Epithelial cell of alveolus of lung (primary cell): ENCODE measurements at places on chromosomes 11 and 22. TPM values are rescaled to one million over a fixed set of nuclear protein-coding genes. Genes with fewer than 3 reads are reported as not detected.

FGF4 gene
- not detected in 2 replicates for total RNA-seq

DTX4 gene
- 2.3 and 5.7 TPM in 2 replicates for total RNA-seq

RAPSN gene
- total RNA-seq = 3.6 TPM in 1 of 2 replicates, not detected in the other

FOLR2 gene
- not detected in 2 replicates for total RNA-seq

BATF2 gene
- total RNA-seq = 1.8 and 3.2 TPM in 2 replicates

CDON gene
- 1.3 and 12.1 TPM in 2 replicates for total RNA-seq

OR8B12 gene
- not detected in 2 replicates for total RNA-seq

ZNF280B gene
- total RNA-seq = 0.72 and 1.8 TPM in 2 replicates

OR4A16 gene
- total RNA-seq = not detected in 2 replicates

NCAPH2 gene
- total RNA-seq = 16.0 and 60.0 TPM in 2 replicates

HOATZ gene
- under 0.01 TPM in 1 of 2 replicates, not detected in the other for total RNA-seq

ISX gene
- not detected in 2 replicates for total RNA-seq

C1QTNF6 gene
- 10.7 and 24.8 TPM in 2 replicates for total RNA-seq

HBG1 gene
- not detected in 2 replicates for total RNA-seq

OR8K1 gene
- not detected in 2 replicates for total RNA-seq

INS gene
- total RNA-seq = not detected in 2 replicates

SCT gene
- total RNA-seq = not detected in 2 replicates

SYT12 gene
- 0.08 and 3.4 TPM in 2 replicates for total RNA-seq

CREB3L1 gene
- 37.4 and 41.9 TPM in 2 replicates for total RNA-seq

OR5P2 gene
- total RNA-seq = not detected in 2 replicates

LINC01488 gene
- not detected in 2 replicates for total RNA-seq

LARGE2 gene
- 0.24 and 0.52 TPM in 2 replicates for total RNA-seq

TRIM77 gene
- not detected in 2 replicates for total RNA-seq

SSTR3 gene
- under 0.01 TPM in 1 of 2 replicates, not detected in the other for total RNA-seq

ASRGL1 gene
- total RNA-seq = 1.8 TPM in 1 of 2 replicates, not detected in the other

TESMIN gene
- total RNA-seq = 1.3 TPM in 2 replicates

VSIG10L2 gene
- not detected in 2 replicates for total RNA-seq

CD3E gene
- not detected in 2 replicates for total RNA-seq

PRODH gene
- not detected in 2 replicates for total RNA-seq

ZP1 gene
- total RNA-seq = 1.6 and 3.1 TPM in 2 replicates

ACRV1 gene
- not detected in 2 replicates for total RNA-seq

TMEM151A gene
- total RNA-seq = 0.39 TPM in 1 of 2 replicates, not detected in the other

HORMAD2 gene
- not detected in 2 replicates for total RNA-seq

POLA2 gene
- total RNA-seq = 11.7 and 18.0 TPM in 2 replicates

KRTAP5-7 gene
- total RNA-seq = not detected in 2 replicates

GNG3 gene
- total RNA-seq = not detected in 2 replicates

KCNJ4 gene
- 0.08 TPM in 1 of 2 replicates, not detected in the other for total RNA-seq

SBF2 gene
- total RNA-seq = 28.7 and 30.0 TPM in 2 replicates

NPTXR gene
- 0.78 and 4.4 TPM in 2 replicates for total RNA-seq

CCDC87 gene
- 0.26 TPM in 1 of 2 replicates, not detected in the other for total RNA-seq

CRYBB3 gene
- not detected in 2 replicates for total RNA-seq

MIOX gene
- total RNA-seq = not detected in 2 replicates

UBQLN3 gene
- under 0.01 and 0.08 TPM in 2 replicates for total RNA-seq

TNNT3 gene
- 12.1 TPM in 1 of 2 replicates, not detected in the other for total RNA-seq

MS4A8 gene
- not detected in 2 replicates for total RNA-seq

OR56A1 gene
- not detected in 2 replicates for total RNA-seq

TIMM8B gene
- 26.6 and 54.9 TPM in 2 replicates for total RNA-seq

MRPL48 gene
- 24.0 and 28.3 TPM in 2 replicates for total RNA-seq

MYO18B gene
- 1.6 TPM in 1 of 2 replicates, not detected in the other for total RNA-seq

PTH gene
- not detected in 2 replicates for total RNA-seq

DNAJC4 gene
- 18.0 and 40.4 TPM in 2 replicates for total RNA-seq

MPEG1 gene
- not detected in 2 replicates for total RNA-seq

PGA3 gene
- not detected in 2 replicates for total RNA-seq

CRYBB1 gene
- total RNA-seq = not detected in 2 replicates

APLNR gene
- total RNA-seq = 0.24 and 0.65 TPM in 2 replicates

SLC22A9 gene
- total RNA-seq = not detected in 2 replicates
